ENCODE measurements at places on chromosomes 5 and 9. TPM values are rescaled to one million over a fixed set of nuclear protein-coding genes. Genes with fewer than 3 reads are reported as not detected.

GRCh38 chr5:10279925-10280720, 27.6 kb downstream of the CMBL start:
- peaks cover 21% of the 10 kb centered on the region for H3K4me1 ChIP-seq
- H3K27me3 ChIP-seq = no peaks in the 10 kb centered on the region
- H3K4me3 ChIP-seq = no peak overlapping the region
- H3K36me3 ChIP-seq = no peaks in the 10 kb centered on the region
- DNase-seq = no peak

- peak; percentile 91 for DNase-seq
- no peaks in the 10 kb centered on the region for H3K27me3 ChIP-seq
- H3K27ac ChIP-seq = peak overlapping the region; percentile 98
- H3K36me3 ChIP-seq = peaks cover 34% of the 10 kb centered on the region
Observed at GRCh38 chr5:160467555-160468362, 46.1 kb downstream of the PTTG1 start.

CEP120 gene
- 33.2 TPM for total RNA-seq

DNA sequence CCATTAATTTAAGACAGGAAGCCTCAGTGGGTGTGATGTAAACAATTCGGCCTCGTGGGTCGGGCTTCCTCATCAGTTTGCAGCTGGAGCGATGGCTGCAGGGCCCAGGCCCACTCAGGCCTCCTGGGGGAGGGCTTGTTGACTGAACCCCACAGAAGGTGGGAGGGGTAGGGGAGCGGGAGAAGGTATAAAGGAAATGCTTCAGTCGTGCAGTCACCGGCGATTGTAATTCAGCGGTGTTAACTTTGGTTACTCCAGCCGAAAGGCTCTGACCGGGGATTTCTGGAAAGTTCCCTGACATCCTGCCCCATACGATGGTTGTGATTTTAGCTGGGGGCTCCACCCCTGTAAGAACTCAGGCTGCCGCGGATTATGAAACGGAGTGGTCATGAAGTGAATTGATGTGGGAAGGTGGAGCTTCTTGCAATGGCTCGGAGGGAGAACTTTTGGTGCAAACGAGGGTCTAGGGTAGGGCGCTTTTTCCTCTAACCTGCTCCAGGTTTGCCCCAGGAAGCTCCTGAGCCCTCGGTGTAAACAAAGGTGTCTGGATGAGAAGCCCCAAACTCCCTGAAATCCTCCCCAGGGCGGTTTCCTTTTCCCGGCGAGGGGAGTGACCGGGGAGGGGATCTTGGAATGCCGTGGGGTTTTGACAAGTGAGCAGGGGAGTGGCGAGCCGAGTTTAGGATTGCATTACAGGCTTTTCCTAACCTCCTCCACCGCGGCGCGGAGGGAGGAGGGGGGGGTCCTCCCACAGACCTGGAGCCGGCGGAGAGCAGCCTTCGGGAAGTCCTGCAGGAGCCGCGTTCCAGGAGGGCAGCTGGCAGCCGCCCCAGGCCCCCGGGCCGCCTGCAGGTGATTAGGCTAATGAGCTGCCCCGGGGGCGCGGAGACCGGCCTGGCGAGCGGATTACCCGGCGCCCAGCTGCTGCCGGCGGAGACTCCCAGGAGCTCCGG, 215.5 kb downstream of the PDZD2 start:
- peaks cover 3% of the 10 kb centered on the region for H3K36me3 ChIP-seq
- peaks cover 12% of the 10 kb centered on the region for H3K4me1 ChIP-seq
- H3K27me3 ChIP-seq = peaks cover 29% of the 10 kb centered on the region
- peak; percentile 11 for DNase-seq

GRCh38 chr9:121823451-121824169, 172.2 kb downstream of the DAB2IP start:
- no peak for DNase-seq
- no peaks in the 10 kb centered on the region for H3K4me1 ChIP-seq
- H3K36me3 ChIP-seq = no peaks in the 10 kb centered on the region
- H3K27ac ChIP-seq = no peak overlapping the region
- H3K4me3 ChIP-seq = no peak overlapping the region
- no peaks in the 10 kb centered on the region for H3K27me3 ChIP-seq

GRCh38 chr5:180194410-180195345, 14.3 kb downstream of the RASGEF1C start:
- no peak overlapping the region for H3K27ac ChIP-seq
- H3K4me3 ChIP-seq = no peak overlapping the region
- DNase-seq = no peak
- H3K27me3 ChIP-seq = peaks cover 3% of the 10 kb centered on the region

FOXD4L6 gene
- total RNA-seq = not detected

DNA sequence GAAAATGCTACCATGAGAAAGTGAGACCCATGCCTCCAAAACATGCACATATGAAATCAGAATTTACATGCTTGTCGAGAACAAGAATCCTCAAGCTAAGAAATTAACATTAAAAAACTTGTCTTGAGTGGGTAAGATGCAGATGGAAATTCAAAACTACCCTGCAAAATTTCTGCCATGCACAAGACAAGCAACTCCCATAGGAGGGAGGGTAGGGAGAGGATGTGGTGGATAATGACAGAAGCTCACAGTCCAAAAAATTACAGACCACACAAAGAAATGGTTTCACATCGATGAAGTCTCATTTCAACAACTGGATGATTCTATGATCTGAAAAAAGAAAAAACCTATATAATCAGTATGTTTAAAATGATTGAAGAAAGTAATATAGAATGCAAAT, 319.9 kb upstream of the PTGER4 start:
- no peak for DNase-seq
- H3K4me1 ChIP-seq = peaks cover 22% of the 10 kb centered on the region
- no peak overlapping the region for H3K4me3 ChIP-seq
- H3K27me3 ChIP-seq = no peaks in the 10 kb centered on the region
- peaks cover 2% of the 10 kb centered on the region for H3K36me3 ChIP-seq
- no peak overlapping the region for H3K27ac ChIP-seq

- DNase-seq = peak; percentile 55
- peaks cover 38% of the 10 kb centered on the region for H3K36me3 ChIP-seq
- H3K27me3 ChIP-seq = no peaks in the 10 kb centered on the region
- H3K4me3 ChIP-seq = peak overlapping the region; percentile 20
- peaks cover 89% of the 10 kb centered on the region for H3K4me1 ChIP-seq
Observed at GRCh38 chr5:139474890-139475791, 4.3 kb downstream of the SMIM33 start.

GRCh38 chr5:155943516-155944407, 383.2 kb upstream of the SGCD start:
- no peak overlapping the region for H3K4me3 ChIP-seq
- H3K4me1 ChIP-seq = peaks cover 2% of the 10 kb centered on the region
- H3K36me3 ChIP-seq = no peaks in the 10 kb centered on the region
- peaks cover 6% of the 10 kb centered on the region for H3K27me3 ChIP-seq
- no peak overlapping the region for H3K27ac ChIP-seq
- peak; percentile 41 for DNase-seq

GRCh38 chr5:174175716-174176268, 130.3 kb downstream of the NSG2 start:
- H3K4me1 ChIP-seq = no peaks in the 10 kb centered on the region
- H3K27me3 ChIP-seq = peaks cover 12% of the 10 kb centered on the region
- H3K27ac ChIP-seq = no peak overlapping the region
- H3K36me3 ChIP-seq = no peaks in the 10 kb centered on the region

TRIM14 gene
- total RNA-seq = 52.7 TPM

DNA sequence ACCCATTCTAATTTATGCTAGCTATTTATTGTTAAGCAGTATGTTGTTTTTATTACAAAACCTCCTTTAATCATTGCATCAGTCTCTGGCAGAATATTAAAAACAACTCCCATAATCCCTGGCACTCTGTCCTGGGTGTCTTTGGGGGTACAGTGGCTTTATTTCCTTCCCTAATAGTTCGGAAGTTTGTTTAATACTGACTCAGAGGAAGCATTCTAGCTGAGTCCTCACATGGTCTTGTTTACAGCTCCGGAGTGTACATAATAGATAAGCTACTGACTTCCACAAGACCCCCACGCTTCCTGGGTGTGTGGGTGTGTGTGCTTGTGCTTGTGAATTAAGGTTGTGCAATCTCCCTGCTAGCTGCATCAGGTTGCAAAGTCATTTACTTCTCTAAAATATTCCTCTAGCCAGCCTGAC, 149.8 kb upstream of the CDKN2B start:
- peaks cover 4% of the 10 kb centered on the region for H3K4me1 ChIP-seq
- H3K36me3 ChIP-seq = no peaks in the 10 kb centered on the region
- H3K4me3 ChIP-seq = no peak overlapping the region
- H3K27me3 ChIP-seq = peaks cover 11% of the 10 kb centered on the region

- H3K27me3 ChIP-seq = no peaks in the 10 kb centered on the region
- no peak for DNase-seq
- H3K27ac ChIP-seq = no peak overlapping the region
- H3K36me3 ChIP-seq = no peaks in the 10 kb centered on the region
- H3K4me1 ChIP-seq = no peaks in the 10 kb centered on the region
- no peak overlapping the region for H3K4me3 ChIP-seq
Observed at GRCh38 chr9:34158362-34158869, 20.4 kb upstream of the UBAP1 start.

DNA sequence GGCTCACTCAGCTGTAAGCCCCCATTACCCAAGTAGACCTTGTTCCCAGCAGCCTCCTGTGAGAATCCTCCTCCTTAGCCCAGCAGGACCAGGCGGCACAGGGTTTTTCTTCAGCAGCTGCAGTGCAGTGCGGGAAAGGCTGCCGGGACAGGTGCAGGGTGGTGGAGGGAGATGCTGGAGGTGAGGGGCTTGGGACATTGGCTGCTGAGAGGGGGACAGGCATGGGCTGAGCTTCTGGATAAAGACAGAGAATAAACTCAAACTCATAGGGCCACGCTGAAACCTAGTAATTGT, 174.7 kb downstream of the CACNA1B start:
- no peaks in the 10 kb centered on the region for H3K36me3 ChIP-seq
- H3K4me3 ChIP-seq = no peak overlapping the region
- no peak for DNase-seq
- no peak overlapping the region for H3K27ac ChIP-seq

GRCh38 chr5:167943343-167943742, 348.1 kb upstream of the WWC1 start:
- H3K4me1 ChIP-seq = no peaks in the 10 kb centered on the region
- no peak for DNase-seq
- no peak overlapping the region for H3K27ac ChIP-seq
- H3K27me3 ChIP-seq = peaks cover 2% of the 10 kb centered on the region
- no peaks in the 10 kb centered on the region for H3K36me3 ChIP-seq

SURF6 gene
- 18.2 TPM for total RNA-seq

DNA sequence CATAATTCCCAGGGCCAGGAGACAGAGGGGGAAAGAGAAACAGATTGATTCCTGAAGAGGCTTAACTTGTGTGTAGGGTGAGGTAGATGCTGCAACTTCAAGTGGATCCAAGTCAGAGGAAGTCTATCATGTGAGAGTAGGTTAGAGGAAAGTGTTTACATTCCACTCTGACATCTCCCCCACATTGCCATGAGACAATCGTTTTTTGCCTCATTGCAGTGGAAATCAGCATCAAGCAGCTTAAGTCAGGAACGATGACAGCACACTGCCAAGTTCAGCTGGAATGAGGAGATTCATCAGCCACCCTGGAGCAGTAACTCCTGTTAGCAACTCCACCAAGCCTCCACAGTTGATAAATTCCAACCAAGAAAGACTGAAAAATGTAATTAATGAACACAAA, 689.7 kb upstream of the MEF2C start:
- H3K4me3 ChIP-seq = no peak overlapping the region
- H3K27me3 ChIP-seq = no peaks in the 10 kb centered on the region
- DNase-seq = no peak
- H3K27ac ChIP-seq = no peak overlapping the region
- no peaks in the 10 kb centered on the region for H3K4me1 ChIP-seq

DDX4 gene
- total RNA-seq = not detected

GRCh38 chr9:78273761-78274160, 23.2 kb upstream of the PSAT1 start:
- no peak overlapping the region for H3K27ac ChIP-seq
- no peaks in the 10 kb centered on the region for H3K27me3 ChIP-seq
- no peak for DNase-seq
- peaks cover 12% of the 10 kb centered on the region for H3K36me3 ChIP-seq
- H3K4me1 ChIP-seq = no peaks in the 10 kb centered on the region

- DNase-seq = peak; percentile 58
- no peaks in the 10 kb centered on the region for H3K27me3 ChIP-seq
- H3K4me1 ChIP-seq = peaks cover 37% of the 10 kb centered on the region
- no peak overlapping the region for H3K4me3 ChIP-seq
- peak overlapping the region; percentile 42 for H3K27ac ChIP-seq
Observed at GRCh38 chr9:92097997-92098482, 17.2 kb downstream of the SPTLC1 start.

SPATA31C1 gene
- not detected for total RNA-seq

GPX8 gene
- total RNA-seq = not detected

DAP gene
- 39.0 TPM for total RNA-seq

- H3K4me3 ChIP-seq = no peak overlapping the region
- no peaks in the 10 kb centered on the region for H3K36me3 ChIP-seq
- DNase-seq = no peak
- no peaks in the 10 kb centered on the region for H3K27me3 ChIP-seq
- no peaks in the 10 kb centered on the region for H3K4me1 ChIP-seq
Observed at GRCh38 chr9:79945495-79945894, 373.7 kb downstream of the TLE4 start.

GRCh38 chr5:168852329-168852728, 273.2 kb upstream of the PANK3 start:
- H3K27me3 ChIP-seq = peaks cover 9% of the 10 kb centered on the region
- H3K4me3 ChIP-seq = peak overlapping the region; percentile 1
- H3K27ac ChIP-seq = peak overlapping the region; percentile 65
- H3K36me3 ChIP-seq = no peaks in the 10 kb centered on the region
- peaks cover 12% of the 10 kb centered on the region for H3K4me1 ChIP-seq

DNA sequence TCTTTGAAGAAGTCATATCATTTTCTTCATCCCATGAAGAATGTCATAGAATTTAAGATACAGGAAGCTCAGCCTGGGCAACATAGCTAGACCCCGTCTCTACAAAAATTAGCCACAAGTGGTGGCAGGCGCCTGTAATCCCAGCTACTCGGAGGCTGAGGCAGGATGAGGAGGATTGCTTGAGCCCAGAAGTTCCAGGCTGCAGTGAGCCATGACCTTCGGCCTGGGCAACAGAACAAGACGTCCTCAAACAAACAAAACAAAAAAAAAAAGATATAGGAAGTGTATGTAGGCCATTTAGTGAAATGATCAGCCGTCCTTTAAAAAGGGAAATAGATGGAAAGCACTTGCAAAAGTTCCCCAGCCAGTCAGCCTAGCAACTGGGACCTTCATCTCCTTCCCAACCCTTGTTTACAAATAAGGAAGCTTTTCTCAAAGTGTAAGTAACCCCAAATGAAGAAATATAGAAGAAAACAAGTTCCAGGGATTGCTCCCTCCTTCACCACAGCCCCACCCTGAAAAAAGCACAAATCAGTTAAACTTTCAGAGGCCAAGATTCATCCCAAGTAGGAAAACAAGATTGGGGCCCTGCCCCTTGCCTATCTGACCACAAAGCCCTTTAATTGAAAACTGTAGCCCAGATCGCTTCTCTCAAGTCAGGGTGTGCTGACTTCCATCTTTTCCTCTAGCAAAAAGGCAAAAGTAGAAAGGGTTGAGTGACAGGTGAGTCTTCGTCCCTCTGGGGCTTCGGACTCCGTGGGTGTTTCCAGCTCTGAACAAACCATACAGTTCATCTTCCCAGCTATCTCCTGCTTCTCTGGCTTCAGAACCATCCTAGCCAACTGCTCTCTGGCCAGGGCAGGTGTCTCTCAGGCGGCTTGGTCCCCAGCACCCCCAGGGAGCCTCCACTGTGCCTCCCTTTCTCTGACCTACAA, 1.2 kb downstream of the SLC31A2 start:
- peaks cover 35% of the 10 kb centered on the region for H3K4me1 ChIP-seq
- no peak for DNase-seq
- H3K4me3 ChIP-seq = peak overlapping the region; percentile 80

GRCh38 chr9:127319366-127320114, 55.0 kb downstream of the GARNL3 start:
- H3K27me3 ChIP-seq = peaks cover 5% of the 10 kb centered on the region
- no peaks in the 10 kb centered on the region for H3K36me3 ChIP-seq
- H3K27ac ChIP-seq = no peak overlapping the region
- DNase-seq = no peak
- H3K4me3 ChIP-seq = no peak overlapping the region
- peaks cover 11% of the 10 kb centered on the region for H3K4me1 ChIP-seq

- H3K27me3 ChIP-seq = no peaks in the 10 kb centered on the region
- DNase-seq = no peak
Observed at GRCh38 chr9:127789179-127789578, 3.3 kb downstream of the CDK9 start.
